ENCODE measurements at places on chromosomes 5 and 9. TPM values are rescaled to one million over a fixed set of nuclear protein-coding genes. Genes with fewer than 3 reads are reported as not detected.

The CFAP157 gene
- not detected for total RNA-seq

The ARHGEF39 gene
- 4.6 TPM for total RNA-seq

The AK3 gene
- 71.8 TPM for total RNA-seq

The DMGDH gene
- total RNA-seq, result 2.7 TPM

All from tracheal epithelial cell (primary cell).